ENCODE measurements at places on chromosomes 5 and 9.

DNA sequence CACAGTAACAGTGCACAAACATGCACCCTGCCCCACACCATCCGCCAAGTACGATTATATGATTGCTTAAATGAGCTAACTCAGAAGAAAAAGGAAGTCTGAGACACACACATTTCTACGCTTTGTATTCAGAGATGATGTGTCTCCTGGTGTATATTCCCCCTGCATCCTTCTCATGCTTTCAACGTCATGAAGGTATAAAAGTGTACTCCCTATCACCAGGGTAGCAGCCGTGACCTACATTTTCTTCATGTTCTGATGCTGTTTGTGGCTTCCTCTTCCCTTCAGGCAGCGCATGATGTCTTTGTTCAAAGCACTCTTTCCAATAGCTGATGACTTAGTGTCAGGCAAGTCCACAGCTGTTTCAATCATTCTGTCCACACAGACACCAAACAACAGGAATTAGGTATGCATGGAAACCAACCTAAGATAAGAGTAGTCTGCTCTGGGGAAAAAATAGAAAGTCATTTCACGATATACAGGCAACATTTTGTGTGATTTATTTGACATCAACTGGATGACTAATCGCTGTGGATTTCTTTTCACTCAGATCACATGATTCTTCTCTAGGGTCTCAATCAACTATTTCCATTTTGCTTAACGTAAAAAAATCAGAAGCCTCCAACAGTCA, 269.4 kb upstream of the PTGER4 start:
- DNase-seq, result peak; percentile 57

- DNase-seq, result no peak
Measured at GRCh38 chr9:14906644-14907359, 3.4 kb downstream of the FREM1 start.

DNA sequence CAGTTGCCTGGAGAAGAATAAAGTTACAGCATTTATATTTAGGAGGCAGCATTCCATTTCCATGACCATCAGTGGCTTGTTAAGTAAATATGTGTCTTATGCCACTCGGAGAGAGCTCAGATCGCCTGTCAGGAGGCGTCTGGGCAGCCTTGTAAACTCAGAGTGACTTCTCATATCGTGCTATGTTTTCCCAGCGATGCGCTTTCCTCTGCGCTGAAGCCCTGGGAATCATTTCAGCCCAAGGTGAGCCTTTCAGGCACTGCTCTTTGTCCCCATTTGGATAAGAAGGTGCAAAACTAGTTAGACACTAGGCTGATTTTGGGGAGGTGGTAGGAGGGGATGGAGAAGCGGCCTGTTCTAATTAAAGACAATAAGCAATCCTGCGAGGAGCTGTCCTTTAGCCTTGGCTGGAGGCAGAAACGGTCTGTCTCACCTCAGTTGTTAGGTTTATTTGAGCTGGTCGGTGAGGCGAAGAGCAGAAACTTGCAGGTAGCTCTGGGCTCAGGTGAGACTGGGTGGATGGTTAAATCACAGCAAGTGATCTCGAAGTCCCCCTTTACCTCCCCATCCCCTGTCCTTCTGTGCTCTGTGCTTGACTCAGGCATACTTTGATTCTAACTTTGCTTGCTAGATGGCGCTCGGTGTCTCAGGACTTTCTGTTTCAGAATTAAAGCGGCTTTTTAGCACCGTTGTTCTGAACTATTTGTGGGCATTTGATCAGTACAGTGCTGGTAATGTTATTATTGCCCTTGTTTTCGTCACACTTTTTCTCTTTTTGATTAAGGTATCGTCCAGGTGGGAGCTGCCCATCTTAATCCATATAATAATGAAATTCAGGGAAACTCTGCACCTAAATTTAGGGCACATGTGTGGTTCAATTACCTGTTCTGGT, 24.6 kb downstream of the NR2F1 start:
- peak; percentile 33 for DNase-seq

DNA sequence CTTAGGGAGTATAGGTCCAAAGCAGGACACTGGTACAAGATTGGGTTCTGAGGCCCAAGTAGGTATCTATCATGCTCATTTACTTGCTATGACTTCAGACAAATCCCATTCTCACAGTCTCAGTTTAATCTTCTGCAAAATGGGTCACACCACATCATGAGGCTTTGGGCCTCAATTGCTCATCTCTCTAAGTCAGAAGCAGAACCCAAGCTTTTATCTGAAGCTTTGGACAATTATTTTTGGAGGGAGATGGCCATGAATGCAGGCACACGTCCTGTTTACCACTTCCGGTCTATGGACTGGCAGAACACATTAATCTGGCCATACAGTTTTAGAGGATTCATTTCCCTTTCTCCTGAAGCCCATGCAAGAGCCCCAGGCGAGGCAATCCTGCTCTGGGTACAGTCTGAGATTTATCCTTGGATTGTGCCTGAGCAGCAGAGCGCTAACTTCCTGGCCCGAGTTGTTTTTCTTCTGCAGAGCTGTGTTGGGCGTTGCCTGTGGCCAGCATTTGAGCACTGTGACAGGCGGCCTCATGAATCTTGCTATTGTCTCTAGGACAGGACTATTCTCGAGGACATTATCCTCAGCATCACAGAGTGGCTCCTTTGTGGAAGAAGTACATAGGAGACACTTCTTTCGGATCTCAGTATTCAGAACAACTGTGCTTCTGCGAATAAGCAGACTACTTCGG, 16.1 kb downstream of the SLC22A4 start:
- no peak for DNase-seq

- peak; percentile 78 for DNase-seq
Measured at GRCh38 chr5:38265546-38266179, 7.3 kb downstream of the EGFLAM start.

GRCh38 chr9:115118879-115119218, 892 bp upstream of the TNC start:
- peak; percentile 79 for DNase-seq

GRCh38 chr9:130084337-130084736, 30.6 kb downstream of the GPR107 start:
- DNase-seq, result no peak

GRCh38 chr9:113508111-113508749, 44.7 kb downstream of the RGS3 start:
- no peak for DNase-seq

DNA sequence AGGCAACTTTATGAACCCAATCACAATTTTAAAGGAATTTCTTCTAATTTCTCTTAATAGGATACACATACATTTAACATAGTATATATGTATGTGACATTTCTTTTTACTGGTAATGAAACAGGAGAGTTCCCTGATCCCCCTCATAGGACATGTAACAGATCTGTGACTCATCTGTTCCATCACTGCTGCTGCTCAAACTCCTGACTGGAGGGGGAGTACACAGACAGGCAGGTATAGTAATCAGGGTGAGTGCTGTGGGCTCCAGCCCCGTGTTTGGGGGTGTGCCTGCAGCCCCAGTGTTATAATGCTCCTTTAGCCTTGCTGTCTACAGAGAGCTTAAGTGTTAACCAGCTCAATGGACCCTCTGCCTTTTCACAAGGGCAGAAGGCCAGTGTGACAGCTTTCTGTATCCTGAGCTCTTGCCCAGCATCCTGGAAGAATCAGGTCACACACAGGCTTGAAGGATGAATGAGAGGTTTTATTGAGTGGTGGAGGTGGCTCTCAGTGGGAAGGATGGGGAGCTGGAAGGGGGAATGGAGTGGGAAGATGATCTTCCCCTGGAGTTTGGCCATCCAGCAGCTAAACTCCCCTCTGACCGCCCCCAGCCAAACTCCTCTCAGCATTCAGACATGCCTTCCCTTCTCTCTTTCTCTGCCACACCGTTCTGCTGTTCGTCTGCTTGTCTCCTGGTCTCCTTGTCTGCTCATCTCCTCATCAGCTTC, 161.3 kb downstream of the ZNF608 start:
- DNase-seq, result no peak

GRCh38 chr9:115085773-115086377, 32.1 kb downstream of the TNC start:
- no peak for DNase-seq

Data from urothelium cell line (cell line).